Stimulated activated CD4-positive, alpha-beta T cell treated with anti-CD3 and anti-CD28 coated beads, Interleukin-4, amount 100 ng/mL, for 48 hours (primary cell): ENCODE measurements at places on chromosomes 2 and 18.

DNA sequence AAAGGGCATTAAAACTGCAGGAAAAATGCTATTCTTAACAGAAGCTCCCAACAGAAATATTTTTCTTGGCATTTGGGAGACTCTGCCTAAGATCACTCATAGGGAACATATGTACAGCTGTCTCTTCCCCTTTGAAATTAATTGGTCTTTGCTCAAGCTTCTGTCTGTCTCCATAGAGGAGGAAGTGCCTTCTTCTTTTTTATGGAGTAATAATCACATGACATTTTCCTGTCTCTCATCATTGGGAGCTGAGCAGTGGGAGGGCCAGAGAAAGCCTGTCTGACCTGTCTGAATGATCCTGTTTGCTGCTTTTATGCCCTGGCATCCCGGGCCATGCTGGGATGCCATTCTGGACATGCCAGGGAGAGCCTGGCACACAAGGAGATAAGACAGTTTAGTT is 145.6 kb downstream of the AQP4 start:
- DNase-seq, result no peak

- DNase-seq, result no peak
Observed at GRCh38 chr2:156935616-156936015, 321.9 kb upstream of the GALNT5 start.

DNA sequence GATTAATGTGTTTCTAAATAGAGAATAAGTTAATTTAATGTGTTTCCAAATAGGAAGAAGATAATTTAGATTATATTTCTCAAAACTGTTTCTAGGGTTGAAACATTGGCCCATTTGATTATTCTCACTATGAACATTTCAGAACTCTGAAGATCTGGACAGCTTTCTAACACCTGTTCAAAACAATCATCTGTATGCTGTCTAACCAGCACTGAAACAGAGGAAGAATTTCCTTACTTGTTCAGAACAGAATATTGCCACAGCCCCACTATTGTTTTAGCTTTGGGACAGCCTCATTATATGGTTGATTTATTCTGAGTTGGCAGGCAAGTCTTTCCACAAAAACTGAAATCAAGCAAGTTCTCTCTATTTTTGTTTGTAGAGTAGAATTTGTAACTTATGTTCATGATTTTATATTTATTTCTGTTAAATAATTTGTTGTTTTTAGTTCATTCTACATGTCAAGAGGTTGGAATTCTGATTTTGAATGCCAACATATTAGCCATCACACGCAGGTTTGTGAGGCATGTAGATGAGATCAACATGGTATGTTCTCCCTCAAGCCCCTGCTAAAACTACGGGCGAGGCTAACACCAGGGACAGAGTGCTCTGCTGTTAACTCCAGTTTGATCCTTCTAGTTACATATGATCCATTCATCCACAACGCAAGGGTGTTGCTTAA is 11.2 kb downstream of the IL18RAP start:
- DNase-seq, result no peak

DNA sequence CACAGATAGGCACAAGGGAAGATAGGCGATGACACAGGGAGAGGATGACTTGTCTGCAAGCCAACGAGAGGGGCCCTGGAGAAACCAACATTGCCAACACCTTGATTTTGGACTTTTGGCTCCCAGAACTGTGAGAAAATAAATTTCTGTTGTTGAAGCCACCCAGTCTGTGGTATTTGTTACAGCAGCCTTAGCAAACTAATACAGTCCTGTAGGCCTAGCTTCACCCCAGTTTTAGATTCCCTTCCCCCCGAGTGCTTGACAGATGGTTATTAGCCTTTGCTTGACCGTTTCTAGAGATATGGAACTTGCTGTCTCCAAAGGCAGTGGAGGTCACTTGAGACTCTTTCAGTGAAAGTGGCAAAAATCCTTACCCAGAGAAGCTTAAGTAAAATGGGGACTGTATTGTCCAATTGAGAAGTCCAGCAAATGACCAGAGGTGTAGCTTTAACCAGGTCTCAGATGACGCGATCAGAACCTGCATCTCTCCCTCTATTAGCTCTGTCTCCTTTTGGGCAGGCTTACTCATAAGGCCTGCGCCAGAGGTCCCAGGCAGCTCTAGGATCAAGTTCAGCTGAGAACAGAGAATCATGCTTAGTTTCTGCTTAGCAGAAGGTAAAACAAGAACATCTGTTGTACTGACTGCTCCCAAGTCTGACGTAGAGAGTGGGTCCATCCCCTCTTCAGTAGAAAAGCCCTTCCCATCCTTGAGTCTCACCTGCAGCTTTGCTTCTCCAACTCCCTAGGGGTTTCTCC is 50.4 kb downstream of the MFSD6 start:
- no peak for DNase-seq

DNA sequence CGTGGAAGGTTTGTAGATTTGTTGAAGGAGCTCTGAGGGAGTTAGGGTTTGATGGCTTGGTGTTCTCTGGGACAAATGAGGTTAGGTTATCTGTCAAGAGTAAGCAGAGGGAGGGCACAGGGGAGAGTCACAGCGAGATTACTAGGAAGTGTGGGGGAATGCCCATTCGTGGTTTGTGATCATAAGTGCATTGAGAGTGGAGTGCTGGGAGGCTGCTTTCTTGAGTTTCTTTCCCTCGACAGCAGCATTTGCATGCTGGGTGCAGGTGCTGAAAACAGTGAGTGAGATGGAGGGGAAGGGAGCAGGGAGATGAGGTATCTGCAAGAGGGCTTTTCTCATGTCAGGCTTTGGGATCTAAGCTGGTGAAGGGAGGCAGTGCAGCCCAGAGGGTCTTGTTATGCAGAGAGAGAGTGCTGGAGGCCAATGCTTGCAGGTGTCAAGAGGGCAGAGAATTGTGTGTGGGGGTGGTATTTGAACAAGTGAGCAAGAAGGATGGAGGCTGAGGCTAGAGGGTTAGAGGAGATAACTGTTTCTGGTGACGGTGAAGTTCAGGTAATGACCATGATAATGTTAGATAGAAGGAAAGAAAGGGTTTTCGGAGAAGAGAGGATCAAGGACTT is 8.8 kb downstream of the RALB start:
- DNase-seq, result peak; percentile 42

- DNase-seq, result no peak
Observed at GRCh38 chr2:13240789-13241487, 524.2 kb downstream of the TRIB2 start.

DNA sequence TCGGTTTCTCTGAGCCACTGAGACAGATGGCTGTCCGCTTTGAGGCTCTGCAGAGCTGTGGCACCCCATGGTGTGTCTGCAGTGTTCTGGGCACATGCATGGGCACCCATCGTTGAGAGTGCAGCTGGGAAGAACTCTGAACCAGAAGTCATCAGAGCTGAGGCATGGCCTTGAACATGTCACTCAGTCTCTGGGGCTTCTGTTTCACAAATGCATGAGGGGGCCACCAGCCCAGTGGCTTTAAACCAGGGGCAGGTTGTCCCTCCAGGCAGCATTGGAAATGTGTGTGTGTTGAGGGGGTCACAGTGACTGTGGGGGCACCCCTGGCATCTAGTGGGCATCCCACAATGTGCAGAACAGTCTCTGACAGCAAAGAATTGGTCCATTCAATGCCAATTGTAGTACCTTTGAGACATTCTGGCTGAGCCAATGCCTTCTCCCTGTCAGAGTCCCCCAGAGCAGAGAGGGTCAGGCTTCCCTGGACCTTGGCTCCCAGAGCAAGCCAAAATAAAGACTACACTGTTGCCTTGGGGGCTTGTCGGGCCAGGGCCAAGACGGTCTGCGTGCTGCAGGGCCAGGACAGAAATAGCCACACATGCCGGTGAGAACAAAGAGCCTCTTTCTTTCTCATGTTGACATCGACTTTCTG is 9.3 kb upstream of the PSMD1 start:
- no peak for DNase-seq

DNA sequence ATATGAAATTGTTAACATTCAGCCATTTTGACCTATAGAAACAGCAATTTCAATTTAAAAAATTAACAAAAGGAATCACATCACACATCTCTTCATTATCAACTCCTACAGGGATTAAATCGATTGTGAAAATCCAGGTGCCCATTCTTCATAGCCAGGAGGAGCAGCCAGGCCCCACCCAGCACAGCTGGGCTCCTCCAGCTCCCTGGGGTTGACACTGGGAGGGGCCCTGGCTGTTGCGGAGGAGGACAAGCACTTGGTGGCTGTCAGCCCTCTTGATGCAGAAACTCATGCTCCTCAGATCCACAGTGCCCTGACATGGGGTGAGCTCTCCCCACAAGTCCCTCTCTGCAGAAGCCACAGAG is 99.8 kb downstream of the FAM210A start:
- no peak for DNase-seq

- no peak for DNase-seq
Observed at GRCh38 chr2:221553333-221553732, 18.8 kb downstream of the EPHA4 start.

GRCh38 chr18:59658941-59659340 is 38.3 kb downstream of the CCBE1 start:
- DNase-seq, result no peak

DNA sequence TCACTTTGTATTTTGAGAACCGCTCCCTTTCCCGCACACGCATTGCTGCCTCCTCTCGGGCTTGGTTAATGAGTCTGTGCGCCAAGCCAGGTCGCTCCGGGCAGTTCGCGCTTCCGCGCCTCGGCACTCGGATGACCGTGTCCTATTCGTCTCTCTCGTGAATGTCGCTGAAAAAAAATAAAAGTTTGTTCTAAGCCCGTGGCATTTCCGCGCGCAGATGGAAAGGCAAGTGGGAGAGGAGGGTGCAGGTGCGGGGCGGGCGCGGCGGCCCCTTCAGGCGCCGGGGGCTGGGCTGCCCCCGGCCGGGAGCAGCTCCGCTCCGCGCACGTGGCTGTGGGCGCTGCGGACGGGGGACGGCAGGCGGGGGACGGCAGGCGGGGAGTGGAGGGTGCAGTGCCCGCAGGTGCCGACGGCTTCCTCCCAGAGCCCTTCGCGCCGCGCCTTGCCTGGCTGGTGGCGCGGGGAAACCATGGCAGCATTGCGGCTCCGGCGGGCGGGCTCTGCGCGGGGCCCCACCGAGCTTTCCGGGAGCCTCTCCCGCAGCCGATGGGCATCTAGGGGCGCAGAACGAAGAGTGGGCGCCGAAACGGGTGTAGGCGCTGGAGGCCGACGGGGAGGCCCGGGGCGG is 159.6 kb upstream of the SIX2 start:
- DNase-seq, result no peak

- no peak for DNase-seq
Observed at GRCh38 chr2:163528640-163529217, 207.1 kb downstream of the FIGN start.

DNA sequence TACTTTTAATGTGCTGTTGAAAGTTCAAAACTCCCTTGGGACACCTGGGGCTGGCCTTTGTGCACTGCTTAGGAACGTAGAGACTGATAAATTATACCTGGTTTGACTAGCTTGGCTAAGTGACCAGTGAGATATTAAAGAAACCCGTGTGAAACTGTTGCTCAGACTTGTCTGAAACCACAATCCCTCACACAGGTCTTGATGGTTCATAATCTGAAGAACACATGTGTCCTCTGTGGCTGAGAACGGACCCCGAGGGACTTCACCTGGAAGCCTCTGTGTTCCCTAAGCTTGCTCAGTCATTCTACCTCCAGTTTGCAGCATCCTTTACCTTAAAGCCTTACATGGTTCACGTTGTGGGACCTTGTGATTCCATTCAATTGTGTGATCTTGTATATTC is 218.8 kb downstream of the CBLN2 start:
- no peak for DNase-seq

GRCh38 chr2:233208382-233209116 is 42.9 kb upstream of the ATG16L1 start:
- DNase-seq, result no peak

DNA sequence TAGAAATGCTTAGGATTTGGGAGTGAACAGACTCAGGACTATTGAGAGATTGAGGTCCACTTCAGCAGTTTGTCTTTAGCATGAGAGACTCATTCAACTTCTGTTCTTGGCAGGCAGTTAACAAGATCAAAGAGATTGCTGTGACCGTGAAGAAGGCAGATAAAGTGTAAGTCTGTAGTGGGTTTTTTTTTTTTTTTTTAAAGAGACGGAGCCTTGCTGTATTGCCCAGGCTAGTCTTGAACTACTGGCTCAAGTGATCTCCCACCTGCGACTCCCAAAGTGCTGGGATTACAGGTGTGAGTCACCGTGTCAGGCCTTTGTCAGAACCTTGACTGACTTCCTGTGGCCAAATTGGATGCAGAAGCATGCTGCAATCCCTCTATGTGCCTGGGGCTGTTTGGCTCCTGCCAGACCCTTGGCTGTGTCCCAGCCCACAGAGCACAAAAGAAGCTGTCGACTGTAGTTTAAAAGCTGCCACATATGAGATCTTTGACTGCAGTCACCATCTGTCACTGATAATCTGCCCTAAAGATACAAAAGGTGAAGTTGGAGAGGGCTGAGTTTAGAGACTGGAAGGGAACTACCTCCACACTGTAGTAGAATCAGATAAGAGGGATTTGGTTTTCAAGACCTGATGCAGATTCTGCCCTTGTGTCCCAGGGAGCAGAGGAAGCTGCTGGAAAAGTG is 9.9 kb downstream of the CCT7 start:
- no peak for DNase-seq

GRCh38 chr2:235017441-235017840 is 65.6 kb downstream of the SH3BP4 start:
- no peak for DNase-seq

GRCh38 chr2:24821433-24821891 is 28.2 kb downstream of the CENPO start:
- DNase-seq, result no peak

DNA sequence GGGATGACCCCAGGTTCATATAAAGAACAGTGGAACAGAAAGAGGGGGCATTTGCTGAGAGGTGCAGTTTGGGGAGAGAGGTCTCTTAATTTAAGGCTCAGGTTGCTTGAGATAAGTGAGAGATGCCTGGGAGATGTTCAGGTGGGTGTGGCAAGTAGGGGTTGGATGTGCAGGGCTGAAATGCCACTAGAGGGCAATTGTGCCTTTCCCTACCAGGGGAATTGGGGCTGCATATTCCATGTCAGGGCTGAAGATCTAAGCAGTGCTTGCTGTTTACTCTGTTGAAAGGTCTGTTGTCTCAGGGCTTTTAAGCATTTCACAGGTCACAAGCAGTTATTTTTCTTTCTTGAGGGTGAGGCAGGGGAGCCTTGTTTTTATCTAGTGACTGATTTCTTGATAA is 7.8 kb downstream of the CCDC85A start:
- no peak for DNase-seq

DNA sequence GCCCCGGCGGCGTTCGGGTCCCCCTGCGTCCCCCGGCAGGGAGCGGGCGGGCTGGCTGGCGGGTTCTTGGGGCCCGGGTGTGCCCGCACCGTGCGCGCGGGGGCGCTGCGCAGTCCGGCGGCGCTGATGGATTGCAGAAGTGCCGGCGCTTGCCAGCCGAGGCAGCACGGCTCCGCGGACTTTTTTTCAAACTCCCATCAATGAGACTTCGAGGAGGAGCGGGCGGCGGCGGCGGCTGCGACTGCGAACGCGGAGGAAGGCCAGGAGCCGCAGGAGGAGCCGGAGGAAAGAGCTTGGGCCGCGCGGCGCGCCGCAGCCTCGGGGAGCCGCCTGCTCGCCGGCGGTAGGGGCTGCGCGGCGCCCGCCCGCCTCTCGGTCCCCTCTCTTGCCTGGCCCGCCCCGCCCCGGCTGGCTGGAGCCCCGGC is at the start of gene GLI2:
TSS of gene GLI2 (plus strand) at position 123 of the 425 bp plus-strand sequence. CDS start 61,453 bp downstream, outside the sequence.
- peak; percentile 36 for DNase-seq

GRCh38 chr2:160054984-160055725 is 7.3 kb downstream of the PLA2R1 start:
- DNase-seq, result no peak

GRCh38 chr2:18132697-18133096 is 254.2 kb downstream of the KCNS3 start:
- no peak for DNase-seq

- no peak for DNase-seq
Observed at GRCh38 chr2:138708682-138709241, 71.4 kb downstream of the NXPH2 start.
